ENCODE measurements at places on chromosomes 3 and 15. TPM values are rescaled to one million over a fixed set of nuclear protein-coding genes. Genes with fewer than 3 reads are reported as not detected.

IL20RB gene
- 1.8 TPM for total RNA-seq

CEP70 gene
- 14.9 TPM for total RNA-seq

HAUS2 gene
- 38.0 TPM for total RNA-seq

LRRC31 gene
- total RNA-seq: not detected

SERPINI1 gene
- 1.6 TPM for total RNA-seq

AQP9 gene
- not detected for total RNA-seq

INSYN1 gene
- 0.52 TPM for total RNA-seq

Measured in epithelial cell of alveolus of lung (primary cell).